Activated CD4-positive, alpha-beta T cell treated with anti-CD3 and anti-CD28 coated beads for 4 hours (primary cell): ENCODE measurements at places on chromosomes 16 and 17.

GRCh38 chr16:77394699-77395098 lies 40.1 kb downstream of the ADAMTS18 start:
- DNase-seq = no peak

- DNase-seq = no peak
These were observed 73.3 kb downstream of the ABCC1 start for GRCh38 chr16:16022683-16023064.

GRCh38 chr16:84985079-84986065 lies 26.0 kb downstream of the ZDHHC7 start:
- DNase-seq = no peak

GRCh38 chr16:67910158-67910557 lies 17.1 kb downstream of the PSKH1 start:
- no peak for DNase-seq

DNA sequence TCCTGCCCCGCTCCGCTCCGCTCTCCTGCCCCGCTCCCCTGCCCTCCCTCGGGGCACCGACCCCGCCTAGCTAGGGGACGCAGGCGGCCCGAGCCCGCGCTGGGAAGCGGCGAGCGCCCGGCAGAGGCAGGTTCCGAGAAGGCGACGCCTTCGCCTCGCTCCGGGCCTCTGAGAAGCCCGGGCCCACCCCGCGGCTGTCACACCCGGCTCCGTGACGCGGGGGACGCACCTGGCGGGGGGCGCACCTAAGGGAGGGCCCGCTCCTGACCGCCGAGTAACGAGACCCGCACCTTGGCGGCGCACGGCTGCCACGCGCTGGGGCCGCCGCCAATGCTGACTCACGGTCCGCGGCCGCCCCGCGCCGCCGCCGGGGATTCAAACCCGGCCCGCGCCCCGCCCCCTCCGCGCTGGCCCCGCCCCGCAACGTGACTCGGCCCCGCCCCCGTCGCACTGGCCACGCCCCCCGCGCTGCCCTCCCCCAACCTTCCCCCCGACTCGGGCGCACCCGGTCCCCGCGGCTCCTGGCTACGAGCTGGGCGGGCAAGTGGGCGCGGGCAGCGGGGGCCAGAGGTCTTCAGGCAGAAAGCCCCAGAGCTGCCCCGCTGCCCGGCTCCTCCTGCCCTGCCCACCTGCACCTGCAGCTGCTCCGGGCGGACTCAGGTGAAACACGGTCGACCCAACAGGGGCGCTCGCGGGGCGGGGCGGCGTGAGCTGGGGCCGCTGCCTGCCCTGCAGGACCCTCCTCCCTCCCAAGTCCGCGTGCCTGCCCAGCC lies 27.8 kb downstream of the GNPTG start:
- DNase-seq = peak; percentile 61

DNA sequence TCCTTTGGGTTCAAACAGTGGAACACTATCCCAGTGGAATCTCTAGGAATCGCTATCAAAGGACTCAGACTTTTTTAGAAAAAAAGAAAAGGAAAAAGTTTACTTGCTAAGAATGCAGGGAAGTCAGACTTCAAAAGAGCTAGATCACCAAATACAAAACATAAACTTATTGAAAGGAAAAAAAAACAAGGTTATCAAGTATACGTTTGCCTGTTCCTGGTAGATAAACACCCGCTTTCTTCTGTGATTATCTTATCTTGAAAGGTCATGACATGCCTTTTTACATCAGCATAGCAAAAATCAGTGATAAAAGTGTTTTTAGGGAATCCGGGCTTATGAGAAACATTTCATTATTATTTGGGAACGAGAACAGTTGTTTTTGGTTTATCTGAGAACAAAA lies 129.3 kb upstream of the TMEM97 start:
- DNase-seq = no peak

DNA sequence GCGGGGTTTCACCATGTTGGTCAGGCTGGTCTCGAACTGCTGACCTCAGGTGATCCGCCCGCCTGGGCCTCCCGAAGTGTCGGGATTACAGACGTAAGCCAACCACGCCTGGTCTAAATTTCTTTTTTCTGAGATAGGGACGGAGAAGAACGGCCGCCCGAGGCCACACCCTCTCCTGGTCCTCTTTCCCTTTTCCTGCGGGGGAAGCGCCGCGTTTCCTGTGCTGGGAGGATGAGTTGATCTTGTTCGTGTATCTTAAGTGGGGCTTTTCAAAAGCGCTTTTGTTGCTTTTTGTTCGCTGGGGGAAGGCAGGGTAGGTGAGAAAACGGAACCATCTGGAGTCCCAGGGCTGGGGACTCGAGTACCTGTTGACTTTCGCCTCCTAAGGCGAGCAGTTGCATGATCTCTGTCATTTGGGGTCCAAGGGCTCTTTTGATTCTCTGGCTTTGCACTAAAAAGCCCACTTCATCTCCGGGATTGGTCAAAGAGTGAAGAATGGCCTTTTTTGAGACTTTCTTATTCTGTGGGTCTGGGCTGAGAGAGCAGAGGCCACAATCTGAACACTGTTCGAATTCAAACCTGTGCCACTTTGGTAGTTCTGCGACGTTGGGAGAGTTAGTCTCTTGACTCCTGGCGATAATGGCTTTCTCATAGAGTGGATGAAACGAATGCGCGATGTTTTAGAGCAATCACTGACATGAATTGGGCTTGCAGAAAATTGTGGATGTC lies 1.3 kb downstream of the FUS start:
- peak; percentile 33 for DNase-seq
